ENCODE measurements at places on chromosomes 7 and 10.

DNA sequence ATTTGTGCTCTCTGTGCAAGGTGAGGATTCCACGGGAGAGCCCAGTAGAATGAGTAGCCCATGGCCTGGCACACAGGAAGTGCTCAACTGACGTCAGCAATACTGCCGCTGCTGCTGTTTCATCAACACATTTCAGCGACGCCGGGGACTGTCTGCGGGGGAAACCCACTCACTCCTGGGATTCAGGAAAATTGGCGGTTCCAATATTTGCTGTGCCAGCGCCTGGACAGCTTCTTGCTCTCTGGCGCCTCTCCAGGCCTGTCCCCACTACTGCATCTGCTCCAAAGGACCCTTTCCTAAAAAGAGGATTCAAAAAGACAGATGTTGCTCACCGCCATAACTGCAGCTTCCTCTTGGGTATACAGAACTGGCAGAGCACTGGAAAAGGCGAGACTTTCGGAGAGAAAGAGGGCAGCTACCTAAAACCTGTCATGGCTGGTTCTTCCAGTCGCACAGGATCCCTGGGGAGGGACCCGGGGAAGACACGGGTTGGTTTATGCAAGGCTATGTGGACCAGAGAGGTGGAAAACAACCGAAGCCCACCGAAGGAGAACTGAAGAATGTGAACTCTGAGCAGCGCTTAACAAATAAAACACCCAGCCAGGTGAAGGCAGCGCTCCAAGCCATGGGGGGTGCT lies 39.7 kb upstream of the ENO4 start:
- no peak for DNase-seq

DNA sequence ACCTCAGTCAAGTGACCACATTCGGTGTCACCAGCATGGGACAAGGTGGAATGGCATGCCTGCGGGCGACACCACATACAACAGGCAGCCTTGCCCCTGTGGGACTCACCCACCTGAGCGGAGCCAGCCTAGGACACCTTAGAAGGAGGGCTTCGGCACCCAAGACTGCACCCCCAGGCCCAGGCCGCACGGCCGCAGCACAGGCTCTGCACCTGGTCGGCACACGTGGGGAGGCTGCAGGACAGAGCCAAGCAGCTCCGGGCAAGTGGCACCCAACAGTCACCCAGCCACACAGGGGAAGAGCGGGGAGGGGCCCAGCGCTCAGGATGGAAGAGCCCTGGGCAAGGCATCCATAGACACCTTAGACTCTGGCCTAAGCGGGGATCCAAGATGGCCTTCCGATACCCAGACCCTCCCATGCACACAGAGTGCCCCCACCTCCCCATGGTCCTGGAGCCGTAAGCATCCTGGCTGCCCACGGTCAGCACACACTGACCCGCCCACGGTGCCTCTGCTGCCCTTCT lies 16.1 kb upstream of the GPER1 start:
- no peak for DNase-seq

DNA sequence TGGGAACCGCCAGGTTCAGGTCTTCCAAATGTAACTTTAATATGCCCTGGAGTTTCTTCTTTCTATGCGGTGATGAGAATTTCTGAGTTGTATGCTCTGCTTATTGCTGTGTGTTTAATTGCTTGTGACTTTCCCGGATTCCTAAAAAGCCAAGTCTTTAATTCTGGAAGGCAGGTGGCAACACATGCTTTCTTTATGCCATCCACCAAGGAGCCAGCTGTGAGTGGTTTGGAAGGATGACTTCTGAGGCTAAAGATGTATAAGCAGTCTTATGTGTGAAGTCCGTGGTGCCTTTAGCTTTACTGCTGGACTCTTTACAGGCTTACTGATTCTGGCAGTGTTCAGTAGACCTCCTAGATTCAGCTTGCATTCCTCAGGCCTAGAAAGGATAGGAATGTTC lies 3.1 kb downstream of the SDK1 start:
- DNase-seq = no peak

GRCh38 chr10:7786430-7786829 lies 1.4 kb downstream of the KIN start:
- DNase-seq = no peak

DNA sequence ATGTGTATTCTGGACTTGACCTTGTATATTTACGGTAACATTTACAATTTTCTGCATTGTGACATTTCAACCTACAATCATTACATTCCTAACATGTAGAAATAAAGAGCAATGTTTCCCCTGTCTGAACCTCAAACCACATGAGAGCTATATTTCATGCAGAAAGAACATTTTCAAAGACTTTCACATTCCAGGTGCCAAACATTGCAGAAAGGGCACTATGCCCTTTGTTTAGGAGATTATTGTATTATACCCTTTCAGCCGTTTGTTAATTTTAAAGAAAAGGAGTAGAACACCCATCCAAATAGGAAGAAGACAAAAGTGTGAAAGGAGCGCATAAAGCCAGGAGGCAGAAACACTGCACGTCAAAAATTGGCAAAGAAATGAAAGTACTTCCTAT lies 260.4 kb downstream of the RELN start:
- no peak for DNase-seq

GRCh38 chr10:24462889-24463552 lies 254.1 kb downstream of the KIAA1217 start:
- no peak for DNase-seq

DNA sequence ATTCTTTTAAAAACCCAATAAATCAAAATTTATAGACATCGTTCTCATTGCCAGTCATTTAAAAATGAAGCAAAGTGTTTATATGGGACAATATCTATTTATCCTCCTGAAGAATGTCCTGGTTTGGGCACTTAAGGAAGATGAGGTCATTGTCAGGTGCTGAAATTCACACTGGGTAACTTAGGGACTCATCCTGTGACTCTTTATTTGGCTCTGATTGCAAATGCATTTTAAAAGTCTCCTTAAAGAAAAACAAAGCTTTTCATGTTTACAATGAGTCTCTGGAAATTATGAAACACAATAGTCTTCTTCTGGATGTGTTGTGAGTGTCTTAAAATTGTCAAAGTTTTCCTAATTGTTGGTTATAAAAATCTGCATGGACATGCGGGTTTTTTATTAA lies 69.5 kb upstream of the GPR158 start:
- DNase-seq = no peak

- DNase-seq = no peak
Measured at GRCh38 chr7:44590910-44591309, 8.9 kb upstream of the TMED4 start.

- no peak for DNase-seq
Measured at GRCh38 chr7:7897949-7898515, 70.6 kb upstream of the GLCCI1 start.

Data from HTR-8/SVneo (cell line).